Left renal pelvis (tissue), 4 donors: ENCODE measurements at places on chromosomes 2 and 18.

DNA sequence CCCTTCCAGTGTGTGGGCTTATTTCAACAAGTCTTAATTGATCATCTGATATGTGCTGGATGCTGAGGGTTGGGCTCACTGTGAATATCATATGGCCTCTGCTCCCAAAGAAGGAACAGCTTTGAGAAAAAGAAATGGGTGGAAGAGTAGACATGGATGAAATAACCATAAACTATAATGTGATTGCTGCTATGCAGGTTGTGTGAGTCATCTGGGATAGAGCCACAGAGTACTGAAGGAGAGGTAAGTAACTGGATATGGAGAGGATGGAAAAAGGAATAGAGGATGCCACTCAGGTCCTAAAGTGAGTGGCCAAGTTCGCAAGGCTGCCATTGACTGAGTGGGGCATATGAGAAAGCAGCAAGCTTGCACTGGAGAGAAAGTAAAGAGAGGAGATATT, 8.7 kb upstream of the DSG2 start:
- no peak for DNase-seq

GRCh38 chr18:79644666-79645057, 34.9 kb upstream of the CTDP1 start:
- DNase-seq, result no peak

DNA sequence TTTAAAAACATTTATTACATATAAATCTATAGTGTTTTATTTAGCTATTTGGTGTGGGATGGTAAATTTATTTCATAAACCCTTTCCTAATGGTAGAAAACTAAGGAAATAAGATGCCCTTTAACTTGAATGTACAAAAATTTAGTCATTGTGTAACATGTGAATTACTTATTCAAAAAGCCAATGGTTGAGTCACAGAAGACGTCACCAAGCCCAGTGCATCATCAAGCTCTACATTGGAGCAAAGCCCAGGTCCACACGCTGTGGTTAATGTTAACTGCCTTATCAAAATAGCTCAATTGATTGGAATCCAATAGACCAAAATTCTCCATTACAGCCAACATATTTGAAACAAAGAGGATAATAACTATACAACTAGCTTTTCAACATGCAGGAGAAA, 145.5 kb upstream of the LYPD1 start:
- DNase-seq, result no peak

- no peak for DNase-seq
Observed at GRCh38 chr2:84102274-84102673, 356.8 kb downstream of the SUCLG1 start.

DNA sequence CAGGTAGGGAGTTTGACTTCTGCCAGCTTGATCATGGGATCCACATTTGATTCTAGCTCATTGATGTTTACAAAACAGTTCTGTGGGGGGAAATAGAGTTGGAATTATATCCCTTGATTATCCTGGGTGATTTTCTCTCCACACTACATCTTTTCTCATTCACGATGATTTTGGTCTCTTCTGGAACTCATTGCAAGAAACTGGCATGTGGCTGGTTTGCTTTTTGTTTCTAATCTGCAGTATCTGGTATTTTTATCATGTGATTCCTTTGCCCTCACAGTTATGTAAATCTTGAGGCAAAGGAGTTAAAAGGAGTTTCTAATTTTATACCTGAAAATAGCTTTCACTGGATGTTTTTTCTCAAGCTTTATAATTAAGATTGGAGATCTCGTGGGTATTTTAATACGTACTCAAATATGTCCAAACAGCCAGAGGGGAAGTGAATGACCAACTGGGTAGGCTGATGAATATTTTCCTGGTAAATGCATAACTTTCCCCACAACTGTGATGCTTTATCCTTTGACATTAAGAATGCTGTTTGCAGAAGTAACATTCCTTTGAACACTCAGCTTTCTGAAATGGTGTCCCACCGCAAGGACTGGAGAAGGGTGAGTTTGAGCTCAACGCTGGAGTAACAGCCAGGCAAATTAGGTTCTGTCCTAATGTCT, 502.9 kb upstream of the ZEB2 start:
- no peak for DNase-seq

GRCh38 chr2:22855081-22855480, 529.9 kb upstream of the KLHL29 start:
- no peak for DNase-seq

- DNase-seq, result no peak
Observed at GRCh38 chr2:230494980-230495379, 79.0 kb downstream of the SP100 start.

DNA sequence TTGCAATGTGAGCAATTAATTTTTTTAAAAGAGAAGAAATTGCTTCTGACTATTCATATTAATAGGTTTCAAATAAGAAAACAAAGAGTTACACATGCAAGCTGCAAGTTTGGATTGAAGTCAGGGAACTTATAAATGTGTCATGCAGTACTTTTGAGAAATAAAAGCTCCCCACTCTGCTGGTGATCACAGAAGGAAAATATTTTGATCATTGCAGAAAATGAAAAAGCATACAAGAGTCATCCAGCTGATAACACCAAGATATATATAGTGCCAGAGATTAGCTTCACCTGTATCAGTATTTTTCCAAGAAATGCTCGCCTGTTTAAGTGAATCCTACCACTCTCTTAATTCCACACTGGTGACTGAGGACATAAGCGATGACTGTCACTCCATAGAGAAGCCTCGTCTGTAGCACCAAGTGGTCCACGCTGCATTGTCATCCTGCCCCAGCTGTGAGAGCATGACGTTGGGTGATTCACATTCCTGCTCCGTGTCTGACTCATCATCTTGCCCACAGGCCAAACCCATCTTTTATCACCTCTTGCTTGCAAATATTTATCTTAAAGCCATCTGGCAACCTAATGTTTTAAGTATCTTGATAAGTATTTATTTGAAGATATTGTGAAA, 178.0 kb downstream of the ASXL3 start:
- DNase-seq, result no peak

GRCh38 chr2:230909841-230910545, 15.0 kb downstream of the GPR55 start:
- DNase-seq, result no peak

DNA sequence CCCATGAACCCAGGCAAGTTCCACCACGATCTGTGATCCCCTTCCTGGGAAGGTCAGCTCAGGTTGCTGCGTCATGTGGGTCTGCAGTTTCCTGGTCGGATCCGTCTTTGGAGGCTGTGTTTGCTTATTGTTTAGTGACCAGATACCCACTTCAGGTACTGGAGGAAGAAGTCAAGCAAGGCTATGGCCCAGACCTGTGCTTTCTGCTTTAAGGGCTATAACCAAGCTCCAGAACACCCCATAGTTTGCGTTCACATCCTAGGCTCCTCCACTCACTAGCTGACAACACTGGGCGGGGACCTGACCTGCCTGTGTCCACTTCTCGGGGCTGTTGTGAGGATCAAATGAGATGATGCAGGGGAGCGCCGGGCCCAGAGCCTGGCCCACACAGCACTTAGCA, 44.0 kb downstream of the MAL start:
- DNase-seq, result no peak

DNA sequence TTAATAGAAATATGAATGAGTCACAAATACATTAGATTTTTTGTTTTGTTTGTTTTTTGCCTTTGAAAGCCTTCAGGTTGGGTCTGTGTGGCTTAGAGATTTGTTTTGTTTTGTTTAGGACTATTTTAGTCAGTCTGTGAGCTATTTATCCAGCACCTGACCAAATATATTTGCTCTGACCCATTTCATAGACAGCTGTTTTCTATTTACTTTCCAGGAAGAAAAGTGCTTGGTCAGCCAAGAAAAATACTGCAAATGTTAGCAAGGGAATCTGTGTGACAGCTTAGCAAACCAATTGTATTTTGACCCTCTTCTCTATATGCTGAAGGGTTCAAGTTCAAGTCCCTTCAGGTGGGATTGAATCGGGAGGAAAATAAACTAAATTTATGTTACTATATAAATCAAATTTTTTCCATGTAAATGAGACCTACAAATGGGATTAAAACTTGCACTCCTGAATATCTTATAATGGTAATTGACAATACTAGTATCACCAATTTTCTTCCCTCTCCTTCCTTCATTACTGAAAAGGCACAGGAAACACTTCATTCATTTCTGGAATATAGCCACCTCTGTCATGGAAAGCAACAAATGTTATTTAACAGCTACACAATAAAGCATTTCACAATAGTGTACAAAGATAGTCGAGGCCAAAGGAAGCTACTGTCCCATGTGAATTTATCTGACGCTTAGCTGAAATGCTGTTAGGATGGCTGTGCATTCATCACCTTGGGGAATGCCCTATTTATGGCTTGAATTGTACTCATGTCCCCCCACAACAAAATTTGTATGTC, 23.1 kb upstream of the KLF7 start:
- DNase-seq, result no peak

DNA sequence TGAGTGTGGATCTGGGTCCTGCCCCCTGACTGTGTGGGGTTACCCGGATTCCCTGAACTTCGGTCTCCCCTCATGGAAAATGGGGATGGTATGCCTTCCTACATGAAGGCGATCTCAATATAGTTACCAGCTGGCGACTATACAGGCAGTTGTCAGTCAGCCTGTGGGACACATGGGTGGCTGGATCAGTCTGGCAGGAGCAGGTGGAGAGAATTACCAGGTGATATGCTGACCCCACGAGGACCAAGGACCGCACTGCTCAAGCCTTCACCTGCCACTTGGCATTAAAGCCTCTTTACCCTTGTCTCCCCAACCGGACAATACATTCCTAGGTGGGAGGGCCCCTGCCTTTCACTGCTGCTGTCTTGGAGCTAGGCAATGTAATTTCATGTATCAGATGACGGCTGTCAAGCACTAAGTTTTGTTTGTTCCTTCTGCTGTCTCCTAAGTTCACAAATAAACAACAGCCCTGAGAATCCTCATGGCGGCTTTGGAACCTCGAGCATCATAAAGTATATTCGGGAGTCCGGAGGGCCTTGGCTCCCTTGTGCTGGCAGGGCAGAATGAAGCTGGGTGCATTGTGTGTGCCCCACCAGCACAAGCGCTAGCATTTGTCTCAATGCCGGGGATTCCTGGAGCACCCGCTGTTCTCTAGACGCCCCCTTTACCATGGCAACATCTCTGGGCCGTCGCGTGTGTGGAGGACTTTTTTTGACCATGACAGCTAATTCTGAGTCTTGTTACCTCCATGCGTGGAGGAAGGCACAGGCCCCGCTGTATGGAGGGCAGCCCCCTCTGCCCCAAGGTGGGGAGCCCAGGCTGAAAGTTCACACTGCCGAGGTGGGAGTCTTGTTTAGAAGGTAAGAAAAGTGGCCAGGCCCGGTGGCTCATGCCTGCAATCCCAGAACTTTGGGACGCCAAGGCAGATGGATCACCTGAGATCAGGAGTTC, 48.6 kb downstream of the PDCL3 start:
- no peak for DNase-seq
